Naive B cell (primary cell): ENCODE measurements at places on chromosomes 7 and 10.

- peak; percentile 55 for DNase-seq
Observed at GRCh38 chr10:119595676-119596515, 868 bp downstream of the TIAL1 start.

DNA sequence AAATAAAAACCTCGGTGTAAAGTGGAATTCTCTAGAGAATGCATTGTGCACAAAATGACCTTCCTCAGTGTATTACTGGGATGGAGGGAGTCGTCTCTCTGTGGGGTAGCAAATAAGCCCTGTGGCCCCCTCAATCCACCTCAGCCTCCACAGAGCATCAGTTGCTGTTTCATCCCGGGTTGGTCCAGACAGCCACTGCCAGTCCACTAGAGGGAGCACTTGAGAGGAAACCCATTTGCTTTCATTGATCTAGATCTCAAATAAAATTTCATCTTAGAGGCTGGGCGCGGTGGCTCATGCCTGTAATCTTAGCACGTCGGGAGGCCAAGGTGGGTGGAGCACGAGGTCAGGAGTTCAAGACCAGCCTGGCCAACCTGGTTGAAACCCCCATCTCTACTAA lies 1128.7 kb downstream of the CNTNAP2 start:
- peak; percentile 22 for DNase-seq

DNA sequence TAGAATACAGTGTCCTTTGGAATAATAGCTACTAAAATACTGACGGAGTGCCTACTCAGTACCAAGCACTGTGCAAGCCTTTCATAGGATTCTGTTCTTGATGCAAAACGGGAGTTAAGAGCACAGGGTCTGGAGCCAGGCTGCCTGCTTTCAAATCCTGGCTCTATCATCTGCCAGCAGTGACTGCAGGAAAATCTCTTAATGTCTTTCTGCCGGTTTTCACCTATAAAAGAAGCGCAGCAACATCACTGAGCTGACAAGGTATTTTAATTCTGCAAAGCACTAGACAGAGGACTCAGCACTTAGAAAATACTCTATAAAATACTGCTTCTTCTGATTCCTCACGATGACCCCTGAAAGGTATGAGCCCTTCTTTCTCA lies 659 bp downstream of the FIGNL1 start:
- no peak for DNase-seq

DNA sequence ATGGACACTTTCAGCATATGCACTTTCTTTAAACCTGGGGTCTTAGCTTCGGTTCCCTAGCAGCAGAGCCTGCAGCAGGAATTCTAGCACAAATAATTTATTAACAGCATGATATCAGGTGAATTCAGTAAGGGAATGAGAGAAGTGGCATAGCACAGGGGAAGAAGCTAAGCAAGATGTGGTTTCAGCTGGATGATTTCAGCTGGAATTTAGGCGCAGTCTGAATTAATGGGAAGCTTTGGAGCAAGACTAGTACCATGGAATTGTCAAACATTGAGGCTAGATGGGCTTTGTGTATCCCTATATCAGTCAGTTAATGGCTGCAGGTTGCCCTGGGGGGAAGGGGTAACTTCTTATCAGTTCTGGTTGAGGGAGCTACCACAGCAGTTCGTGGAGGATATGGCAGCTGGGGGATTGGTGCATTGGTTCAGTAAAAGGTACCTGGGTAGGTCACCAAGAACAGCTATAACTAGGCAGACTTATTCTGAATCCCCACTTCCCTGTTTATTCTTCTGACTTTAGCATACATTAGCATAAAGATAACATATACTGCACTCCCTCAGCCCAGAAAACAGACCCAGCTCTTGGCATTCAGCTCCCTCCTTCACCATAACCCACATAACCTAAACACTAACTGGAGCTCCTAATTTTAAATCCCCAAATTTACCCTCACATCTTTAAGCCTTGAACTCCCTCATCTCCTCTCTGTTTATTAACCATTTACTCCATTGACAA lies 46.8 kb upstream of the NAMPT start:
- no peak for DNase-seq

- DNase-seq: peak; percentile 59
Observed at GRCh38 chr7:101172005-101172853, 6.9 kb upstream of the VGF start.

- DNase-seq: no peak
Observed at GRCh38 chr7:47896809-47897423, 51.4 kb downstream of the PKD1L1 start.

DNA sequence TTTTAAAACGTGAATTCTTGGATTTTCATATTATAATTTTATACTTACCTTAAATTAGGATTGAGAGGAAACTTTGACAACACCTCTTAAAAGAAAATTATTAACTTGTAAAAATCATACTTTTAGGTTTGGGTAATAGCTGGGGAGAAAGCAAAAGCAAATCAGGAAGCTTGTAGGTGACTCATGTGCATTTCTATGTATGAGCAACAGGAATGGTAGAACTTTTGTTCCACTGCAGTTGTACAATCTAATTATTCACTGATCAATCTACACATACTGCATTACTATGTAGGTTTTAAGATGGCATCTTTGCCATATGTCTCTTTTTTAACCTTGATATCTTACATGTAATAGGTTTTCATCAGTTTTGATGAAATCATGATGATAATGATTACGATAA lies 223.2 kb downstream of the PRKG1 start:
- no peak for DNase-seq

DNA sequence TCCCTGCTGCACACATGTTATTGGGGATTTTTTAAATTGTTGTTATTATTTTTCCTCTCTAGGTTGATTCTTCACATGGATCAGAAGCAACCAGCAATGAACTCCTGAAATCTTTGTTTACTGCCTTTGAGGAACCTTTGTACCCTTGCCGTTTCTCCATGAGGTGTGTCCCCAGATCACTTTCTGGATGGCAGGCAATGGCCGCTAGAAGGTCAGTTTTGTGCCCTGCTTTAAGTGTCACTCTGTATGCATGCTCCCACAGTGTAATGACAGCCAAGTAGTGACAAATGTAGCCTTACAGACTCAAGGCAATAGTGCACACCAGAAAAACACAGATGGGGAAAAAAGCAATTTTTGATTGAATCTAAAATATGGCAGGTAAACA lies 47.7 kb upstream of the NRP1 start:
- DNase-seq: no peak

DNA sequence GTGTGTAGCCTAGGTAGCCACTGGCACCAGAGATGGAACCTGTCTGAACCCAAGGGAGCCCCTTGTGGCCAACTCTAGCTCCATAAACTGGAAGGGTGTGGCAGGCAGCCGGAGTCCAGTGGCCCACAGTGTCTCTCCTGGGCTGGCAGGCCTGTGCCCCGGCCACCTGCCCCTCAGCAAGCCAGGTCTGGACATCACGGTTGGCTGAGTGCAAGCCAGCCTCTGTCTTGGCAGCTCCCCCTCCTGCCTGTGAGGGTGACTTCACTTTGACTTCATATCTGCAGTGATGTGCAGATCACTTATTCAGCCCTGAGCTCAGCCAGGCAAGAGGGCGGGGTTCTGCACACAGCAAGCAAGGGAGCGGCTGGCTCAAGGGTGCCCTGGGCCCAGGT lies 1.3 kb upstream of the RET start:
- no peak for DNase-seq

GRCh38 chr7:150385302-150385723 lies 6.2 kb downstream of the ZNF775 start:
- no peak for DNase-seq

GRCh38 chr10:31876652-31877352 lies 51.8 kb downstream of the ARHGAP12 start:
- no peak for DNase-seq

DNA sequence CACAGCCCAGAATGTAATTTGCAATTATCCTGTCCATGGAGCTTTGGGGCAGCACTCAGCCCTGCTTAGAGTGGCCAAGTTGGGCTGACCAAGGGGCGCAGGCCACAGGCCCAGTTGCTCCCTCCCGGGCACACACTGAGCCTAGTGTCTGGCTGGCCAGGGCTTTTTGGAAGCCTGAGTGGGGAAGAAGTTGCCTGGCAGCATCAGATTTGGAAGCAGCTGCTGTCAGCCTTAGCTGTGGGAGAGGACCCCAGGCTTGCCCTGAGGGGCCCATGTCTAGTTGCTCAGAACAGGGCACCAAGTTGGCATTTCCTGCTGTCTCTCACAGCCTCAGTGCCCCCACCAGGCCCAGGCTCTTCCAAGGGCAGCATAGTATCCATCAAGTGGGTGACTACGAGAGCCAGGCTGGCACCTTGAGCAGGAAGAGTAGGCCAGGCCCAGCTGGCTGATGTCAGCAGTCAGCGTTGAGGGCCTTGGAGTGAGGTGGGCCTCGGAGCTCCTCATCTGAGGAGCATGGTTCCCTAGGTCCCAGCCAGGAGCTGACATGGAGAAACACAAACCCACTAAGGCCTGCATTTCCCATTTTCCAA lies 14.4 kb downstream of the ANTXRL start:
- no peak for DNase-seq

- DNase-seq: no peak
Observed at GRCh38 chr10:121900443-121901174, 27.2 kb downstream of the ATE1 start.

DNA sequence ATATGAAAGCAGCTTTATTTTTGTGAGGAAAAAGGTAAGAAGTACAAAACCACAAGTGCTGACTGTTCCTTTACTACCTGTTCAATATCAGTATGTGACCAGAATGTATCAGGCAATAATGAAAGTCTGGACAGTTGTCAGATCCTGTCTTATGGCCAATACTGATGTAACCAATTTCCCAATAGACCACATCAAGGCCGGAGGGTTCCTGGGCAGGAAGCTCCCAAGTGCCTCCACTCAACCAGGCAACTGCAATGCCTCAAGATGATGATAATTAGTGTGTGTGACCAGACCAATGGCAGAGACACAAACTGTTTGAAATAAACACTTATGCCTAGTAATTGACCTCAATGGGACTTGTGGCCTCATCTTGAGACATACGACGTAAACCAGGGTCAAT lies 149.4 kb upstream of the ASAH2 start:
- no peak for DNase-seq

- peak; percentile 39 for DNase-seq
Observed at GRCh38 chr10:31808258-31809218, 120.1 kb downstream of the ARHGAP12 start.

DNA sequence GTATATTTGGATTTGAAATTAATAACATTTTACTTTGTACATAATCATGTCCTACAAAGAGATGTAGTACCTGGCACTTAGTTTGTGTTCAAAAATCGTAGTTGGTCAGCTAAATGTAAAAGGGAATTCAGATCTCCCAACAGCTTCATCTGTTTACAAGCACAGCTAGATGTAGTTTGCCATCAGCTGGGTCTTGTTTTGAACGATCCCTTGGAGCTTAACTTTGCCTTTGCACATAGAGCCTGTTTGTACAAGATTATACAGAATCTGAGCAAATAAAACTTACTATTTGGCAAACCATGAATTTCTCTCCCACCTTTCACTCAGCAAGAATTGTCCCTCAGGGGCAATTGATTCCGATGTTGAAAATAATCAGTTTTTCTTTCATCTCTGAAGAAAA lies 36.1 kb upstream of the ADD3 start:
- DNase-seq: no peak

GRCh38 chr7:21927693-21928092 lies 18.0 kb downstream of the CDCA7L start:
- DNase-seq: no peak

DNA sequence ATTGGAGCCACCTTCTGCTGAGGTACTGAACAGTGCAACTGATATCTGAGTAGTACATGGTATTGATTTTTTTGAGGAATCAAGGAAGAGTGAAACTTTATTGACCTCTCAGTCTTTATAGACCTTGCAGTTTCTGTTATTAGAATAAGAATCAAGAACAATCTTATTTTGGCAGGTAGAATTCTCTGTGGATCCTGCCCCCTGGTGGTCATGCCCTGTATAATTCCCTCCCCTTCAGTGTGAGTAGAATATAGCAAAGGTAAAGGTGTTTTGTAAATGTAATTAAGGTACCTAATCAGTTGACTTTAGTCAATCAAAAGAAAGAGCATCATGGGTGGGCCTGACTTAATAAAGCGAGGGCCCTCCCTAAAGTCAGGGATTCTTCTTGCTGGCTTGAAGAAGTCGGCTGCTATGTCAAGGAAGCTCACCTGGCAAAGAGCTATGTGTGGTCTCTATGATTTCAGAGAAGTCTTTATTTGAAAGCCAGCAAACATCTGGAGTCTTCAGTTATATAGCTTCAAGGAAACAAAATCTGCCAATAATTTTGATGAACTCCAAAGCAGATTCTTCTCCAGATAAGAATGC lies 142.8 kb downstream of the LSM5 start:
- DNase-seq: no peak

GRCh38 chr10:90592638-90593302 lies 265.1 kb downstream of the HTR7 start:
- peak; percentile 19 for DNase-seq

DNA sequence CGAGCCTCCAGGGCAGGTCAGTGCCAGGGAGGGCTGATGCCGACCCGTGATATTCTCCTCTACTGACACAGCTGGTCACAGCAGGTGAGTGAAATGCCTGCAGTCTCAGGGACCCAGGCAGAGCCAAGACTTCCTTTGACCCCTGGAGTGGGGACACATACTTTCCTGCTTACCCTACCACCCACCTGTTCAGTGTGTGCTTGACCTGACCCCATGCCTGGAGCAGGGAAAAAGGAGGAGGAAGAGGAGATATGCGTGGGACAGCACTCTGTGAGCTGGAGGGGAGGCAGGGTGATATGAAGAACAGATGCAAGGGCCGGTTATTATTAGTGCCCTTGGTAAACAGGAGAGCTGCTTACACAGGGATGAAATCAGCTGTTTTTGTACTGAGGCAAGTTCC lies 40.8 kb upstream of the WIPF3 start:
- no peak for DNase-seq

DNA sequence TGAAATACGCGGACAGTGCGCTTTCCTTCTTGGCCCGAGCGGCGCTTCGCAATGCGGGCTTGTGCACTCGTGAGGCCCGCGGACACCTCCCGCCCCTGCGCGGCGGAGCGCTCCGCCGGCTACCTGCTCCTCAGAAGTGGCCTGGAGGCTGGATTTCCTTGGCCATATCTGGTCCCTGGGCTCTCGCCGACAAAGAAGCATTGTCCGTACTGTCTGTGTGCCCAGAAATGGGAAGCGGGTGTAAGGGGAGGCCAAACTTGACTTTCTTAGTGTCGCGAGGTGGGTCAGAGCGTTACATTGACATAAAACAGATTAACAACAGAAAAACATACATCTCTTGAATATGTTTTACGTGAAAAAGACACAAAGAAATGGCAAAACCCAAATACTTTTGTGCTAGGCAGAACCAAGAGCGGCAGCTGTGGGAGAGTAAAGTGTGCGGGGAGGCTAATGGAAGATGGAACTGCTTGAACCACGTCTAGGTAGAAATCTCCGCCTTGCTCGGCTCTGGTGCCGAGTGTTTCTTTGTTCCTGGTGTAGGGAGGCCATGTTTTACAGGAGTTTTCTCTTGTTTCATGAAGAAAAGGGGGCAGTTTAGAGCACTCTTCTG lies 1.4 kb downstream of the LANCL2 start:
- DNase-seq: peak; percentile 7

- DNase-seq: no peak
Observed at GRCh38 chr10:79029478-79030390, 39.0 kb upstream of the ZMIZ1 start.

GRCh38 chr10:46268076-46268881 lies 18.5 kb upstream of the ANTXRL start:
- DNase-seq: no peak

- DNase-seq: no peak
Observed at GRCh38 chr10:12241810-12242529, 46.0 kb downstream of the CDC123 start.
